Urothelium cell line (cell line): ENCODE measurements at places on chromosomes 3 and 15.

- no peak for DNase-seq
Observed at GRCh38 chr3:177419904-177420601, 222.8 kb upstream of the TBL1XR1 start.

GRCh38 chr15:69398491-69398891 is 15.7 kb upstream of the KIF23 start:
- DNase-seq, result no peak

GRCh38 chr3:46668591-46668990 is 24.9 kb downstream of the ALS2CL start:
- no peak for DNase-seq

- no peak for DNase-seq
Observed at GRCh38 chr3:158258619-158259018, 148.7 kb downstream of the RSRC1 start.

DNA sequence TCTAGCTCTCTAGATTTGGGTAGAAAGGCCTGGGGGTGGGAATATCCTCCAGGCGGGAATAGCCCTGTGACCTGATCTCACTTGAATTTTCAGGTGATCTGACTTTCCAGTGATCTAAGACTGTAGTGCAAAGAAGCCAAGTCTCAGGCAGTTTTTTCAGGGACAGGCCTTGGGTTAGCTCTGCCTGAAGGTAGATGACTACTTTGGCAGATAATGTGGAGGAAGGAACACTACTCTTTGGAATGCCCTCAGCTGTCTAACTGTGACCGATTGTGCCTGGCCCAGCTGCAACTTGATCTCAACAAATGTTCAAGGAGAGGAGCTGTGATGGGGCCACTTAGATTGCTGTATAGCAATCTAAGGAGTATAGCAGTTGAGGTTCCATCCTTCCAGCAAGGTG is 193.7 kb downstream of the TCF12 start:
- no peak for DNase-seq

GRCh38 chr15:84033793-84034553 is 201.6 kb upstream of the GOLGA6L4 start:
- peak; percentile 32 for DNase-seq

DNA sequence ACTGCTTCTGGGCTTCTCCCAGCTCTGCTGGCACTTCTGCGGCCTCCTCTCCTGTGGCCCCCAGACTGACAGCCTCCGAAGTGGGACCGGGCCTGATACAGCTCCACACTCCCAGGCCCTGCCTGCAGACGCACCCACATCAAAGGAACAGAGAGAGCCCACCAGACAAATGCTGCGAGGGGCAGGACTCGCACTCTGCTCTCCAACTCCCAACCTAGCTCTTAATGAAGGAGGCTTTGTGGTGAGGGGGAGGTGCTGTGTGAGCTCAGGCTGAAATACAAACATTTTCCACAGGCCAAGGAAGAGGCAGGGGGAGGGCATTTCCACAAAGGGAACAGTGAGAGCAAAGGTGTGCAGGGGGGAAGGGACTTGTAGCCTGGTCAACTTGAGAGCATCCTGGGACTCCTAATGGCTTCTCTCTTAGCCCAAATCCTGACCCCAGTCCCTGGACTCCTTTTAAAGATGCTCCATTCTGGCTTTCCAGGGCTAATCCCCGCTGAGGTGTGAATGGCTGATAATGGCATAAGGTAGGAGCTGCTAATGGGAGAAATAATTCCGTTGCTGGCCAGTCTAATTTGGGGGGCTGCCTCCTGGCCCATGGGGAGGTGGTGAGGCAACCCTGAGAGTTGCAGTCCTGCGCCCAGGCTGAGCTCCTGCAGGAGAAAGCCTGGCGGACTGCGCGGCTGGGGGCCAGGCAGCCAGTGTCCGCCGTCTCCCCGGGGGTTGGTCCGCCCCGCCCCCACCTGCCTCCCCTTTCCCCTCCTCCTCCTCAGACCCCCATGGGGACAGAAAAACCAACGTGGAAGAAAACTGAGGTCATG is 9.6 kb downstream of the LINGO1 start:
- no peak for DNase-seq

- DNase-seq, result no peak
Observed at GRCh38 chr15:56528136-56528535, 63.2 kb upstream of the MNS1 start.

GRCh38 chr3:135784557-135784956 is 181.0 kb upstream of the PPP2R3A start:
- DNase-seq, result no peak

GRCh38 chr15:23860290-23861245 is 173.5 kb upstream of the NDN start:
- no peak for DNase-seq

GRCh38 chr15:43550527-43551363 is 33.3 kb downstream of the MAP1A start:
- DNase-seq, result no peak

DNA sequence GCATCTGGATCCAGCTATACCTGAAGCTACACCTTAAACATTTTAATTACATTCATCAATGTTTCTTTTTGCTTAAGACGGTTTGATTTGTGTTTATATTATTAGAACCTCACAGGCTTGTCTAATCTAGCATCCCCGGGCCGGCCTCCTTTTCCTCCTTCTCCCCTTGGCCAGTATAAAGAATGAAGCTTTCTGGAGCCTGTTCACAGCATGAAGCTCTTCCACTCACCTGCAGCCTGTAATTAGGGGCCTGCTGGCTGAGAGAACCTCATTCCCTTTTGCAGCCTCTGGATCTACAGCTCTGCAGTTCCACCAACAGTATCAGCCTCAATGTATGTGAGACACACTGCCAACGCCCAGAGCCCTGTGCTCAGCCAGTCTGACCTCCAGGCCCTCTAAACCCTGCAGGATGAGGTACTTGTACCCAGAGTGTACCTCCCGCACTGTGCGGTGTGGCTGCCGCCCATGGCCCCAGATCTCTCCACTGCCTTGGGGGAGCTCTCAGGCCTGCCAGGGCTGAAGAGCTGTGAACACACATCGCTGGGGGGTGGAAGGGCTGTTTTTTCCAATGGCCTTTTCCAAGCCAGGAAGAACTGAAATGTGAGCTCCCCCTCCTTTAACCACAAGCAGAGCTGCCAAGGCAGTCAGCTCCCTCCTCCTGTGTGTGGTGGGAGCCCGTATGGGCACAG is 114.7 kb upstream of the ALDH1A3 start:
- DNase-seq, result peak; percentile 71

- DNase-seq, result no peak
Observed at GRCh38 chr3:42855547-42856380, 19.9 kb downstream of the CYP8B1 start.
